ENCODE measurements at places on chromosomes 12 and 14. TPM values are rescaled to one million over a fixed set of nuclear protein-coding genes. Genes with fewer than 3 reads are reported as not detected.

The ADAMTS20 gene
- total RNA-seq: not detected

The FAR2 gene
- 4.7 TPM for total RNA-seq

The TBC1D30 gene
- 3.2 TPM for total RNA-seq

The IFNG gene
- not detected for total RNA-seq

The REP15 gene
- 0.29 TPM for total RNA-seq

The B3GNT4 gene
- total RNA-seq: 0.14 TPM

The HOXC12 gene
- not detected for total RNA-seq

The CHPT1 gene
- total RNA-seq: 49.5 TPM

The GPRC5A gene
- total RNA-seq: 12.1 TPM

The SYCP3 gene
- not detected for total RNA-seq

The KLHL33 gene
- total RNA-seq: 2.8 TPM

The AKAP3 gene
- total RNA-seq: 1.6 TPM

The CHGA gene
- total RNA-seq: 1.0 TPM

The RASSF8 gene
- 54.1 TPM for total RNA-seq

The CLEC4A gene
- total RNA-seq: not detected

Data from uterus (tissue), 4 donors.